ENCODE measurements at places on chromosomes 5 and 9. TPM values are rescaled to one million over a fixed set of nuclear protein-coding genes. Genes with fewer than 3 reads are reported as not detected.

Gene GAS1
- 1.5 TPM for total RNA-seq

Gene XRCC4
- total RNA-seq = 7.5 TPM

Gene PCDHGC4
- 2.3 TPM for total RNA-seq

Gene EXOSC3
- 22.7 TPM for total RNA-seq

Gene MTX3
- 7.2 TPM for total RNA-seq

Gene SLCO6A1
- total RNA-seq = not detected

Gene LCN2
- total RNA-seq = not detected

Gene IL31RA
- total RNA-seq = 1.6 TPM

Gene APBA1
- total RNA-seq = 22.5 TPM

Gene KCNMB1
- total RNA-seq = not detected

Gene MARVELD2
- total RNA-seq = 4.8 TPM

Gene NOL8
- 22.5 TPM for total RNA-seq

Gene PHF24
- not detected for total RNA-seq

Gene IL17B
- total RNA-seq = not detected

Gene MEGF10
- total RNA-seq = 4.6 TPM

Gene SNCAIP
- 37.4 TPM for total RNA-seq

Gene KCNV2
- not detected for total RNA-seq

Gene VCAN
- 10.4 TPM for total RNA-seq

Gene MYOZ3
- under 0.01 TPM for total RNA-seq

Gene RNF183
- not detected for total RNA-seq
